Kidney epithelial cell (primary cell): ENCODE measurements at places on chromosomes 1 and 21. TPM values are rescaled to one million over a fixed set of nuclear protein-coding genes. Genes with fewer than 3 reads are reported as not detected.
A peak's percentile ranks its signal among the peaks of the same experiment; 100 is the strongest.

- DNase-seq = no peak
Observed at GRCh38 chr21:15809065-15809464, 79.3 kb downstream of the USP25 start.

- DNase-seq = no peak
Observed at GRCh38 chr1:25947027-25947426, 40.8 kb upstream of the STMN1 start.

- DNase-seq = no peak
Observed at GRCh38 chr1:6348511-6349191, 44.9 kb downstream of the ACOT7 start.

DNA sequence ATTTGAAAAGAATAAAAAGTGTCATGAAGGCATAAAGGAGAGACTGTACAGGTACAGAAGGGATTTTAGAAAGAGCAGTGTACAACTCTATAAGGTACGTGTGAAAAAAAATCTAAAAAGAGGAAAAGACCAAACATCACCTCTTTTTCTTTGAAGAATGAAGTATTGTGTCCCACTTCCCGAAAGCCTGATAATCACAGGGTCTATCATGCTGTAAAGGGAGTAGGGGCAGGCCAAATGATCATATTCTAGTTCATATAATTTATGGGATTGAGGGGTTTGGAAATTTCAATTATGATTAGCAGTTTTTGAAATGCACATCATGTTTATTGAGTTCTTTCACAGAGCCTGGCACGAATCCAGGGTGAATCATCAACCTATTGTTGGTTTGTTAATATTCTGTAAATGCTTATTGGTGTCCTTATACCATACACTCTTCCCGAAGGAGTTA lies 910 bp upstream of the RERE start:
- DNase-seq = no peak

- no peak for DNase-seq
Observed at GRCh38 chr1:34828611-34829010, 30.9 kb downstream of the SMIM12 start.

DNA sequence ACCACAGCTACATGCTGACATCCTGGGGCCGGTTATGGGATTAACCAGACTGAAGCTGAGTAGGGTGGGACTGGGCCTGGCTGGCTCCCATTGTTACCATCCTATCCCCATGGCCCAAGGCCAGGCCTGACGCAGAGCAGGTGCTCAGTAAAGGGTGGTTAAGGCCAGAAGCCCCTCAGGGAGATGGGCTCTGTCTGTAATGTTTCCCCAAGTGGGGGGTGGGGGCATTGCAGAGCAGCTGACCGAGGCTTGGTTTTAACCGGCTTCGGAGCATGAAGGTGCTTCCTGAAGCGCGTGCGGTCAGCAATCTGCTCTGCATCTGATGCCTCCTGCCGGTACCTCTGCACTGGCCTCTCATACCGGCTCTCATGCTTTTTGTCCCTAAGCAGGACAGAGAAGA lies 83.4 kb upstream of the ACTL8 start:
- DNase-seq = peak; percentile 18

DNA sequence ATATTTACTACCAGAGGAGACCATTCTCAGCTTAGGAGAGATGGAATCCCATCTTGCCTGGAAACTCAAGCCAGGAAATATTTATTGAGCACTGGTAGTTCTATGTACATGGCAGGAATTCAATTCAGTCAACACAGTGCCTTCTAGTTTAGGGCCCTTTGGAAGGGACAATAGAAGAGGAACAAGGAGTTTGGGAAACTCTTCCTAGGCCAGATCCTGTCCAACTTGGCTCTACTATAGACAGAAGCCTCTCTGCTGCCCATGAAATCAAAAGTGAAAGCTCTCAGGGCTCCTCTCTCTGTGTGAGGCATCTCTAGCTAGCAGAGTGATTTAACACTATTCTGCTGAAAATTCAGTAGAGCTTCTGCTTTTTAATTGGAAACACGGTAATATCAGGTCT lies 244.6 kb upstream of the MAP1LC3C start:
- no peak for DNase-seq

- DNase-seq = no peak
Observed at GRCh38 chr1:22710701-22711049, at the start of gene EPHB2. Gene EPHB2, plus strand, starts transcription at chr1:22710839. Its CDS starts 144 bp downstream, at chr1:22710983.

- DNase-seq = no peak
Observed at GRCh38 chr1:51203874-51204245, 32.2 kb upstream of the RNF11 start.

- peak; percentile 73 for DNase-seq
Observed at GRCh38 chr1:74731399-74732052, 1.3 kb downstream of the CRYZ start.

- DNase-seq = no peak
Observed at GRCh38 chr1:241485554-241485992, 34.0 kb downstream of the FH start.

- DNase-seq = no peak
Observed at GRCh38 chr1:56924116-56924515, 41.7 kb downstream of the C8B start.

- peak; percentile 85 for DNase-seq
Observed at GRCh38 chr1:200415789-200416593, 6.2 kb upstream of the ZNF281 start.

- DNase-seq = no peak
Observed at GRCh38 chr21:26177746-26178426, 7.3 kb upstream of the APP start.

DNA sequence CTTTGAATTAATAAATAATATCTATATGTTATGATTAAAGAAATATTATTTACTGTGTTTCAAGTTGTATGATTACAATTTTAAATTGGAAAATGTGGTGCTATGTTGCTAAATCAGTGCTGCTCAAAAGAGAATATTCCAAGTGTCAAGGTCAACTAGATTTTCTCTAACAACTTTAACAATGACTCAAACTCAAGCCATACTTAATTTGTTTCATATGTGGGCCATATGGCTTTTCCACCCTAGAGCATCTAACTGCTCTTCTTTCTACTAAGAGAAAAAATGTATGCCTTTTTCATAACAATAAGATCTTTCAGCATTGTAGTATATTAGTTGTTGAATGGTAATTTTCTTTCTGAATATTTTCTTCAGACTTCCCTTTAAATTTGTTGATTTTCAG lies 8.3 kb upstream of the SYT14 start:
- DNase-seq = no peak

DNA sequence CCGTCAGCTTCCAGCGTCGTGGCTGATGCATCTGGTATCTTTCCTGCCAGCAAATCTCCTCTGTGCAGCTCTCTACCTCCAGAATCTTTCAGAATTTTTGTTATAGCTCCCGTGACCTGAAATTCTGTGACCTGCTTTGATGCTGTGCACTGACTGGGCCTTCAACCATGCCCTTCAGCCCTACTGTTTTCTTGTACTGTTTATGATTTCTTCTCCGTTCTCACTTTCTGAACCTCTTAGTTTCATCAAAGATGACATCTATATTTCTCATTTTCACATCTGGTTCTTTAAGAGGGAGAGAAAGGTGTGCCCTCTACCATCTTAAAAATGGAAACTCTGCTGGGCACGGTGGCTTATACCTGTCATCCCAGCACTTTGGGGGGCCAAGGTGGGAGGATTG lies 5.7 kb downstream of the PRDM15 start:
- DNase-seq = no peak

DNA sequence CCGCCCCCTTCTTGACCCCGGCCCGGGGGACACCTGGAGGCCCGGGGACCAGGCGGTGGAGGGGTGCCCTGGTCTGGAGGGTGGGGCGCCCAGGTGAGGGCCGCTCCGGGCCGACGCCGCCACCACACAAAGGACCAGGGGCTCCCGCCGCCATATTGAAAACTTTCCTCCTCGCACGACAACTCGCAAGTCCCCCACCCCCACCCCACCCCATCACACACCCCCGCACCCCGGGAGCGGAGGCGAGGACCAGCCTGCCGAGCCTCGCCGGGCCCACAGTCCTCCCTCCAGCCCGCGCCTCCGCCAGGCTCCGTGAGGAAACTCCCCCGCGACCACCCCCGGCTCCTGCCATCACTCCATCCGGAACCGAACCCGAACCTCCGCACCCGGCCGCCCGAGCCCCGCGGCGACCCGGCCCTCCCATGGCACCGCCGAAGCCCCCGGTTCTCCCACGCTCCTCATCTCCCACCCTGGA lies 733 bp downstream of the KDM5B start:
- DNase-seq = no peak

DNA sequence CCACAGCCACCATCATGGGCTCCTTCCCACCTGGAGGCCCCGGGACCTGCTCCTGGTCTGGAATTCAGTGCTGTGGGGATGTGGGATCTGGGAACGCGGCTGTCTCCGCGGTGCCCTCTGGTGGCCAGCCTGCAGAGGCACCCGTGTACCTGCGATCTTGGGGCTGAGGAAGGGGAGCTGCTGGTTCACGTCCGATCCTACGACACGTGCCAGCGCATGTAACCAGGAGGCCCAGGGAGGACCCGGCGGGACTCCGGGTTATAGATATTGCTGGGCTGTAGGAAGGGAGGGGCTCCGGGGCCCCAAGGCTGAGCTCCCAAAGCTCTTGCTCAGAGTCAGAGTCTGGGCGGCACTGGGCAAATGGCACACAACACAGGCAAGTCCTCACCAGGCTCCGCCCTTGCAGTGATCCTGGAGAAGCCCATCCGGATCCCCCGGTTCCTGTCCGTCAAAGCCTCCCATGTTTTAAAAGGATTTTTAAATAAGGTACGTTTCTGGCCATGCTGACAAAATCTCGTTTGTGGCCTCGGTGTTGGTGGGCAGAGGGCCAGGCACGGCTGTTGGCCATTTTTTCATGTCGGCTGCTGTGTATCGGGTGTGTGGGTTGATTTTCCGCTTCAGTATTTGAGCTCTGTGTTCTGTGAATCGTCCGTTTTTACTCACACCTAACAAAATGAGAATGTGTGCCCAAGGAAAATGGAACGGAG lies 20.1 kb downstream of the FAAP20 start:
- no peak for DNase-seq

GRCh38 chr1:241470361-241470760 lies 49.2 kb downstream of the FH start:
- DNase-seq = no peak

- DNase-seq = no peak
Observed at GRCh38 chr21:34296878-34297277, 66.9 kb upstream of the KCNE2 start.

DNA sequence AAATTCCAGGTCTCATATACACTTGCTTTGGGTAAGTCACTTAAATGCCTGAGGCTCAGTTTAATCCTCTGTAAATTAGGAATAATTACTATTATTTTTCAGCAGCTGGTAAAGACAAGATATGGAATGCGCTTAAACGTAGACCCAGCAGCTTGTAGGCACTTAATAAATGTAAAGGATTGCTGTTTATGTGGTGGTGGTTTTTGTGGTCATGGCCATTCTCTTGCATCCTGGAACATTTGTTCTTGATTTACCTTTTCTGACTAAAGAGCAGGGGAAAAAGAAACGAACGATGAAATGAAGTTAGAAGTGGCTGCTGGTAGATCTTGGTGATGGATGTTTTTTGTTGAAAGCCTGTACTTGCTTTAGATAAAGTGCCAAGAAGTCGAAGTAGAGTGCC lies 195.0 kb upstream of the FOXD3 start:
- no peak for DNase-seq

DNA sequence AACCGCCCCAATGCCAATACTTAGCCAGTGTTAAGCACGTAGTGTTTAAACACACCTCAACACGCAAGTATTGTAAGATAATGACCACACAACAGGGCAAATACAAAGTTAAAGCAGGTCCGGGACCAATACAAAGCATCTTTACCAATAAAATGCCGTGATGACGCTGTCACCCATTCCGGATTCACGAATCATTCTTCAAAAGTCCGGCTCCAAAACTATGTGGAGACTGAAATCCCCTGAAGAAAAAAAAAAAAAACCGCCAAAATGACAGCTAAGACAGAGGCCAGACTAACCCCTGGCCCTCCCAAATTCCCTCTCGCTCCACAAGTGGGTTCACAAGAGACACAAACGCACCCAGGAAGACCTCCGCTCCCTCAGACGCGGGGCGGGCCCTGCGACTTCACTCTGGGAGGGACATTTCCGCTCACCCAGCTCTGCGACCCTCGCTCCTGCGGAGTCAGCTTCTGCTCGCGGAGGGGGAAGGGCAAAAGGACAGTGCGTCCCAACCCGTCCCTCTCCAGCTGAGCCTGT lies 625 bp upstream of the DARS2 start:
- DNase-seq = no peak

DNA sequence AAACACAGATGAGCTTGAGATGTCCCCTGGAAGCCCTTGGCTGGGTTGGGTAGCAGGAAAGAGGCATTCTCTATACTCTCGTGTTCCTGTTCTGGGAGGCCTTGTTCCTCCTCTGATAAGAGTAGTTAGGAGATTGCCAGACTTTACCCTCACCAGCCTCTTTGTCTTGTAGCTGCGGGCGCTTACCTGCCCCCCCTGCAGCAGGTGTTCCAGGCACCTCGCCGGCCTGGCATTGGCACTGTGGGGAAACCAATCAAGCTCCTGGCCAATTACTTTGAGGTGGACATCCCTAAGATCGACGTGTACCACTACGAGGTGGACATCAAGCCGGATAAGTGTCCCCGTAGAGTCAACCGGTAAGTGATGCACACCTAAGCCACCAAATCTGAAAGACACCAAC lies 5.2 kb downstream of the AGO1 start:
- no peak for DNase-seq

DNA sequence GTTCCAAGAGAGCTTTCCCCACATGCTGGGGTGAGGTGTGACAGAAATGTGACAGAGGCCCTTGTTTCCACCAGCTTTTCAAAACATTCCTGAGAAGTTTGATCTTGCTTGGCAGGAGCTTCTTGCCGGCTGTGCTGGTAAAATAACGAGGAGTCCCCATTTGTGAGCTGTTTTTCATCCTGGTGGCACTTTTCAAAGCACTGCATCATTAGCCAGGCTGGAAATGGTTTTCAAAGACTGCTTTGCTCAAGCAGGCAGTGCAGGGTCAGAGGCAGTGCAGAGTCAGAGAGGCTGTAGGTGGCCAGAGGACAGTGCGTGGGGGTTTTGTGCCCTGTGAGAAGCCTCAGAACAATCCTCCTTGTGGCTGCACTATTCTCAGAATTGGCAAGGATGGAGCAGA lies 75.8 kb upstream of the KCNA3 start:
- DNase-seq = no peak

GRCh38 chr1:156571261-156571852 lies 1.0 kb downstream of the IQGAP3 start:
- DNase-seq = peak; percentile 57

LCE2C gene
- not detected in 2 replicates for total RNA-seq

CD1B gene
- not detected in 2 replicates for total RNA-seq

SLC45A1 gene
- total RNA-seq = 0.79 and 1.5 TPM in 2 replicates

SPRR3 gene
- 1.1 TPM in 1 of 2 replicates, not detected in the other for total RNA-seq

CELA2A gene
- total RNA-seq = not detected in 2 replicates

KCNK1 gene
- total RNA-seq = 6.2 and 6.3 TPM in 2 replicates

LCE1A gene
- not detected in 2 replicates for total RNA-seq

RGS2 gene
- total RNA-seq = 1.9 and 3.1 TPM in 2 replicates

MXRA8 gene
- total RNA-seq = 106 and 165 TPM in 2 replicates

IGSF5 gene
- total RNA-seq = 0.17 and 0.48 TPM in 2 replicates

SPATA45 gene
- not detected in 2 replicates for total RNA-seq

STUM gene
- total RNA-seq = 0.04 TPM in 1 of 2 replicates, not detected in the other

GOLPH3L gene
- 18.2 and 23.6 TPM in 2 replicates for total RNA-seq

GLIS1 gene
- 0.63 and 0.75 TPM in 2 replicates for total RNA-seq

PRR9 gene
- total RNA-seq = not detected in 2 replicates
